Mesenchymal stem cell (in vitro differentiated cells and primary cell): ENCODE measurements at places on chromosomes 7 and 10.

DNA sequence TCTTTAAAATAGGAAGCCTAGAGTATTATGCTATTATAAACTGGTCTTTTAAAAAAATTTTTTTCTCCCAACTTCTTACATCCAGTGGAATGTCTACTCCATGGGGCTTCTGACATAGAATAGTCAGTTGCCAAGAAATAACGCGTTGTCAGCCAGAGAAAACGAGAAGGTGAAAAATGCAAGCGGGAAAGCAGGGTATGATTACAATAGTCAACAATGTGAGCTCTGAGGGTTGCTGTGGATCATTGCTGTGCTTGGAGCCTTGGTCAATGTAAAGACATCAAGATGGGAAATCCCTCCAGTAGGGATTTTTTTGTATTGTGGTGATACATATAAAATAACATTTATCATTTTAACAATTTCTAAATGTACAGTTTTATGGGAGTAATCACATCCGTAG is 27.6 kb upstream of the PLPP4 start:
- no peak for DNase-seq

GRCh38 chr10:79116801-79117723 is 48.3 kb downstream of the ZMIZ1 start:
- peak; percentile 85 for DNase-seq

DNA sequence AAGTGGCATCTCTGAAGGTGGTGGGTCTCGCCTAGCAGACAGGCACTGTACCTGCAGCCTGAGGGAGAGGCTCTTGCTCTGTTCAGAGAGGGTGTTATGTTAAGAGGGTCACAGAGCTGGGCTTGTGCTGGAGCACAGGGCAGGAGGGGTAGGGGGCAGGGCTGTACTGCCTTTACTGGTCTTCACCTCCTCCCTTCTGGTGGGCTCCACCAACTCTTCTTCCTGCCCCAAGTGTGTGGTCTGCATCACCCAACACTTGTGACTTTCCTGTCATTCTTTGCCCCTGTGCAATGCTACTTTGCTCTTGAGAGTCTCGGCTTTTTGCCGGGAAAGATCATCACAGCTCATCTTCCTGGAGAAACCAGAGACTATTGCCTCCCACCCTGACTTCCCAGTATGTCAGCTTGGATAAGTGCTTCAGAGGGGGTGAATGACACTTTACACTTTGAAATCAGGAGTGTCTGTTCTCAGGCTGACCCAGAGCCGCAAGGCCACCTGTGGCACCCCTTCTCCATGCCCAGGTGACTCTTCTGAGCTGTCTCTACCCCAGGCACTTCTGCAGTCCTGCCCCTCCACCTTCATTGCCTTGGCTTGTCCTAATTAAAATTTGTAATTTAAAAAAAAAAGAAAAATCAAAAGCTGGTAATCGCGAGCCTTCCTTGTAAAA is 38.4 kb upstream of the IKZF1 start:
- no peak for DNase-seq

- no peak for DNase-seq
Measured at GRCh38 chr7:69736126-69736810, 138.0 kb downstream of the AUTS2 start.

DNA sequence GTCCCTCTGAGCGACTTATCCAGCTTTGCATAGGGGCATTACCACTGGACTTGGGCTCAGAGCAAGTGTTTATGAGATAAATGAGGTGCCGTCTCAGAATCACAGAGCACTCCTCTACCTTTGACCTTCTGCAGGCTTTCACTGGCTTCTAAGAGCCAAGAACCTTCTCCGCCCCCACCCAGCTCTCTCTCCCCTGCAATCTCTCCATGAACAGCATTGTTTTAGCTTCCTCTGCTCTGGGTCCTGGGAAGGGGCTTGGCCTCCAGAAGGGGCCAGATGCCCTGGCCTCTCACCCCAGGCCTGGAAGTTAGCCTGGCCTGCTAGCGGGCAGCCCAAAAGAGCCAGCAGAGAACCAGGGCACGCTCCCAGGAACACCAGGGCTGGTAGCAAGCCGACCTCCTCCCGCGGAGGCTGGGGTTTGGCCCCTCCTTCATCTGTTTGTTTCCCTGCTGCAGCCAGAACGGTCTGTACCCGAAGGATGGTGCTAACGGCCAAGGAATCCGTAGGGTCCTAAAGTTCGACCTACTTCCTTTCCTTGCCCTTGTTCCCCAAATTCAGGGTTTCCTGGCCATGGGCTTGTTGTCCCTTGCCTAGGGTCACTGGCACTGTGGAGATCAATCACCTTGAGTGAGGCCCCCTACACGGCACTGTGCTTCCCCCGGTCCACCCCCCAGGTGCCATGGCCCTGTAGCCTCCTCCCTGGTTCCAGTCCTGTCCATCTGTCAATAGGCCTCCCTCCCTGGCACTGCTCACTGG is 18.7 kb upstream of the DDIT4 start:
- peak; percentile 78 for DNase-seq

- no peak for DNase-seq
Measured at GRCh38 chr10:76937181-76937600, 700.4 kb downstream of the KCNMA1 start.

- DNase-seq, result peak; percentile 22
Measured at GRCh38 chr10:108653531-108653930, 1269.8 kb downstream of the XPNPEP1 start.

DNA sequence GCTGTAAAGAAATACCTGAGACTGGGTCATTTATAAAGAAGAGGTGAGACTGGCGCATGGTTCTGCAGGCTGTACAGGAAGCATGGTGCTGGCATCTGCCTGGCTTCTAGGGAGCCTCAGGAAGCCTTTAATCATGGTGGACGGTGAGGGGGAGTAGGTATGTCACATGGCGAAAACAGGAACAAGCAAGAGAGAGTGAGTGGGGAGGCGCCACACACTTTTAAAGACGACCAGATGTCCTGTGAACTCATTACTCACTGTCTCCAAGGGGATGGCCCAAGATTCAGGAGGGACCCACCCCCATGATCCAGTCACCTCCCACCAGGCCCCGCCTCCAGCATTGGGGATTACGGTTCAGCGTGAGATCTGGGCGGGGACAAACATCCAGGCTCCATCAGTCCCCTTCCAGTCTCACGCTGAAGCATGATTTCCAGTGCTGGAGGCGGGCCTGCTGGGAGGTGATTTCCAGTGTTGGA is 3.2 kb downstream of the ZNF316 start:
- peak; percentile 50 for DNase-seq

DNA sequence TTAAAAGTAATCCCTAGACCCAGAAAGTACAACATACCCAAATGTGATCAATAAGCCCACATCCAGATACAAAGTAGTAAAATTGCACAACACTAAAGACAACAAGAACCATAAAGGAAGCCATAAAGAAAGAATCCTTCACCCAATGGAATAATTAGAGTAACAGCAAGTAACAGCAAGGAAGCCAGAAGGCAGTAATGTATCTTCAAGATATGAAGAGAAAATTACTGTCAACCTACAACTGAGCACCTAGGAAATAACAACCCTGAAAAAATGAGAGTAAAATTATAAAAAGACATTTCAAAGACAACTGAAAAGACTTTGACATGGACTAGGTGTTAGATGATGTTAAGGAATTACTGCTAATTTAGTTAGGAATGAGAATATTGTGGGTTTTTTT is 60.5 kb downstream of the CNOT4 start:
- no peak for DNase-seq

DNA sequence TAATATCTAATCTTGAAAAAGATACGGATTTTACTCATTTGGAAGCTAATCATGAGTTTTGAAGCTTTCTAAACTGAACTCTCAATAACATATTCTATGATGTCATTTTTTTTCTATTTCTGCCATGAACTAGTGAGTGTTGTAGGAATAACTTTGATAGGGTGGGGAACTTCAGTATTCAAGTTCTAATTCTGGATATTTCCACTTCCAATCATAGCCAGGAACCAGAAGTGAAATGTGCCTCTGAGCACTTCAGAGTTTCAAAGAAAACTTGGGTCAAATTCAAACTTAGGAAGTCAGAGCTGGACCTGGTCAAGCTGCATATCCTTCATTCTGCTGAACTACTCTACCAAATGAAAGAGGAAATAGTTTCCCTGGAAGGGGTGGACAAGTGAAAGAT is 847 bp downstream of the AGMO start:
- no peak for DNase-seq

GRCh38 chr10:72044417-72045041 is 43.8 kb downstream of the SPOCK2 start:
- DNase-seq, result no peak

- DNase-seq, result peak; percentile 92
Measured at GRCh38 chr10:16995867-16996529, 133.6 kb downstream of the CUBN start.

GRCh38 chr7:65448816-65449504 is 75.3 kb downstream of the ZNF92 start:
- DNase-seq, result no peak

DNA sequence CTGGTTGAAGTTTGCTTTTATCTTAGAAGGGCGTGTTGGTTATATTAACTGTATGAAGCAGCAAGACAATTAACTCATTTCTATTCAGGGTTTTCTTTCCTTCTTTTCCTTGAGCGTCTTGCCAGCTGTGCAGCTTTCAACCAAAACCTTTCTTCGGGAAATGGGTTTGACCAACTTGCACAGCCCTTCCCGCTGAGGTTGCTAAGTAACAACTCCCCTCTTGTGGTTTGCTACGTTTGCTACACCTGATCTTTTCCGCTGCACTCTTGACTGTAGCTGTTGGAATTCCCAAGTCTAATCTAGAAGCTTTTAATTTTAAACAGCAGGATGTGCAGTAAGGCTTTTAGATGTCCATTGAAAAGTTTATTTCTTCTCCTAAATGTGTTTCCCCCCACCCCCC is 116.9 kb downstream of the CDCA7L start:
- no peak for DNase-seq

DNA sequence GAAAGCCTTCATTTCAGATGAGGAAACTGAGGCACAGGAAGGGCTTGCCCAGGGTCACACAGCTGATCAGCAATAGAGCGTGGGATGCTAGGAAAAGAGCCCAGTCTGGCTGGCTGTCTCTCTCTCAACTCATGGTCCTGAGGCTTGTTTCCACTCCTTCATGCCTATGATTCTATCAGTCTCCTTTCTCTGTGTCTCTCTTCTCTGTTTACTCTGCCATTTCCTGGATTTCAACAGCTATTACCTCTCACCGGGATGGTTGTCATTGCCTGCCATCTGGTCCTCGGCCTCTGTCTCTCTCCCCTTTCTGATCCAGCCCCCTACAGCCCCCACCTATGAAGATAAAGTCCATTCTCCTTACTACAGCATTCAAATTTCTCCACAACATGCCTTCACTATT is 93.3 kb upstream of the AGBL3 start:
- no peak for DNase-seq

DNA sequence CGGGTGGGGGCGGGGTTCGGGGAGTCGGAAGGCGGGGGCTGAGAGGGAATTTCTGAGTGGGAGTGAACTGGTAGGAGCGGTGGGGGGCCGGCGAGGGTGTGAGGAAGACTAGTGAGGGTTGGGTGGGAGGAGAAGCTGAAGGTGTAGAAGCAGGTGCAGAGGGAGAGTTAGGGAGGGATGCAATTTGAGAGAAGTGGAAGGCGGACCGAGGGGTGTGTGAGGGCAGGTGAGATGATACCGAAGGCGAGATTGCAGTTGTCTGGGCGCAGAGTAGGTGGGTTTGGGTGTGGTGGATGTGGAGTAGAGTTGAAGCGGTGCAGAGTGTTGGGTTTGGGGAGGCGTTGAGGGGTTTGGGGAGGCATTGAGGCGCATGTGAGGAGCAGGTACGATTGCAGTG is 643 bp downstream of the KAT6B start:
- no peak for DNase-seq

DNA sequence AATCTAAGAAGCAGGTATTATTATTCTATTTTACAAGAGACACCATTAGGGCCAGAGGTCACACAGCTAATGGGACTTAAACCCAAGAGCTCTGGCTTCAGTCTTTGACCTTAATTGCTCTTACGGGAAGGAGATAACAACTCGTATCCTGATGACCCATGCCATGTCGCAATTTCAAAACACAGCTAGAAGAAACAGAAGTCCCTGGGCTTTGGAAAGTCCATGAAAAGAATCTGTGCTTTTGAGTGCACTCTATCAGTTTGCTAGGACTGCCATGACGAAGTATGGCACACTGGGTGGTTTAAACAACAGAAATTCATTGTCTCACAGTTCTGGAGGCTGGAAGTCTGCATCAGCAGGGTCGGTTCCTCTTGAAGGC is 247.8 kb upstream of the AOAH start:
- peak; percentile 32 for DNase-seq

GRCh38 chr7:98993024-98993897 is 114.9 kb downstream of the TRRAP start:
- no peak for DNase-seq

DNA sequence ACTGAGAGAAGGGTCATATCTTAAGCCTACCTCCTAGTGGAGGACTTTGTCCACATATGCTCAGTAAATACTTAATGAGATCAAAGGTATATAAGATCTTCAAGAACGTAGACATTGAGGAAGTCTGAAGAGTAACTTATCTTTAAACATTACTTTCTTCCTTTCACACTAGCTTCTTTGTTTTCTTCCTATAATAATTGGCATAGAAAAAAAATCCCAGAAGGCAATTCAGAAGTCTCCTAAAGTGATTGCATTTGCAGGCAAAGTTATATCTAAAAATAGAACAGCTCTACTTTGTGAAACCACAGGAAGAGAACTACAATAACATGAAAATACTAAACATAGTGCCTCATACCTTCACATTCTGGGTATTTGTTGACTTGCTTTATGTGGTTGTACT is 150.4 kb downstream of the PPP1R3A start:
- DNase-seq, result peak; percentile 16

DNA sequence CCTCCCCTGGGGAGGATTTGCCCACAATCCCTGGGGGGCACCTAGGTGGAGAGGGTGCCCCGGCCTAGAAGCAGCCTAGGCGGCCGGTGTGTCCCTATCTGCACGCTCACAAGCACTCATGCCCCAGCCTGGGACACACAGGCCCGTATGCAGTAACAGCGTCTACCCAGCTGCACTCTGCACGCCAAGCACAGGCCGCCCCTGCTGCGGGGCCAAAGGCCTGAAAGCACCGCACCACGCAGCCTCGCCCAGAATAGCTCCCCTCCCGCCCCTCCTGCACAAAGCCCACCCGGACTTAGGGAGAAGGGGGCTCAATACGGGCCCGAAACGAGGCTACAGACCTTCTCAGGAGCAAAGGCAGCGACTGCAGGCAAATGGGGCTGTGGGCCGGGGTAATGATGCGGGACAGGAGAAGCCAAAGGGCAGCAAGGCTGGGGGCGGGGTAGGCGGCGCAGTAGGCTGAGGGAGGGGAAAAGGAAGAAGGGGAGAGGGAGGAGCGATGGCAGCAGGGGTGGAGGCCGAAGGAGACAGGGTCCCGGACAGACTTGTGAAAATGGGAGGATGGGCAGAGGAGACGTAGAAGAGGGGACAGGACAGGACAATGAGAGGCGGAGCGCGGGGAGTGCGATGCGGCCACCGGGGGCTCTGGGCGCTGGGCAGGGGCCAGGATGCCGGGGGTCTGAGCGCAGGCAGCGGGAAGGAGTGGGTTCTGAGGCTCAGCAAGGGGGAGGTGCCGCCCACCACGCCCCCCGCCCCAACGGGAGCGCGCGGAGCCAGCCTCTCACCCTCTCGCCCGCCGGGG is 544 bp downstream of the GPRIN2 start:
- DNase-seq, result no peak

GRCh38 chr7:112449902-112450806 is at the start of gene IFRD1:
TSS of gene IFRD1 (plus strand) at chr7:112450460. CDS start at chr7:112450689, 229 bp downstream.
- DNase-seq, result peak; percentile 98

- no peak for DNase-seq
Measured at GRCh38 chr10:110337906-110338305, 33.2 kb upstream of the SMNDC1 start.
